Fibroblast of skin of left quadriceps (primary cell): ENCODE measurements at places on chromosomes 7 and 10.

- DNase-seq, result no peak
These were observed 35.6 kb downstream of the ANKMY2 start for GRCh38 chr7:16609842-16610450.

DNA sequence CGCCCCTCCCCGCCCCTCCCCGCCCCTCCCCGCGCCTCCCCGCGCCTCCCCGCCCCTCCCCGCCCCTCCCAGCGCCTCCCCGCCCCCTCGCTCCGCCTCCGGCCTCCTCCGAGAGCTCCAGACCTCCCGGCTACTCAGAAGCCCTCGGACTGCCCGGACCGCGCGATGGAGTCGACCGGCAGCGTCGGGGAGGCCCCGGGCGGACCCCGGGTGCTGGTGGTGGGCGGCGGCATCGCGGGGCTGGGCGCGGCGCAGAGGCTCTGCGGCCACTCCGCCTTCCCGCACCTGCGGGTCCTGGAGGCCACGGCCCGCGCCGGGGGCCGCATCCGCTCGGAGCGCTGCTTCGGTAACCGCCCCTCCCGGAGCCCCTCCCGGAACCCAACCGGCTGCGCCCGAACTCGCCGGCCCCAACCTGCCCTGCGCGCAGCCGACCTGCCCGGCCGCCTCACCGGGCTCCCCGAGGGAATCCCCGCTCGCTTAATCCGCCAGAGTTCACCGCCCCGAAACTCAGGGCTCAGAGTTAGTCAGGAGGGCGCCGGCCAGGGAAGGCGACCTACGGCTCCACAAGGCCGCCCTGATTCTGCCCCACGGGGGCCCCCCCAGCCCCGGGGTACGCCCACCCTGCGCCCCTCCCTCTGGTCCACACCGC is at the start of gene PAOX:
TSS of gene PAOX (plus strand) at position 111 of the 649 bp plus-strand sequence. CDS start at position 166, 55 bp downstream.
- no peak for DNase-seq

DNA sequence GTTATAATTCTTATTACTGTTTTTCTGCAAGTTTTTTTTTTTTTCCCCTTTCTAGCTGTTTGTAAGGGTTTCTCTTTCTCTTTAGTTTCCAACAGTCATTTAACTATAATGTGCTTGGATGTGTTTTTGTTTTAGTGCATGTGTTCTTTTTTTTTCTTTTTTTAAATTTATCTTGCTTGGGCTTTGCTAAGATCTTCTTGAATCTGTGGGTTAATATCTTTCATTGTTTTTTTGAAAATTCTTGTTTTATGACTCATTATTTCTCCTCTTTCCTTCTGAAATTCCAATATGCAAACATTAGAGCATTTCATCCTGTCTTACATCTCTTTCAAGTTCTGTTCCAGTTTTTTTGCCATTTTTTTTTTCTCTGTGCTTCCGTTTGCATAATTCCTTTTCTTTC is 5.7 kb upstream of the HK1 start:
- DNase-seq, result no peak

DNA sequence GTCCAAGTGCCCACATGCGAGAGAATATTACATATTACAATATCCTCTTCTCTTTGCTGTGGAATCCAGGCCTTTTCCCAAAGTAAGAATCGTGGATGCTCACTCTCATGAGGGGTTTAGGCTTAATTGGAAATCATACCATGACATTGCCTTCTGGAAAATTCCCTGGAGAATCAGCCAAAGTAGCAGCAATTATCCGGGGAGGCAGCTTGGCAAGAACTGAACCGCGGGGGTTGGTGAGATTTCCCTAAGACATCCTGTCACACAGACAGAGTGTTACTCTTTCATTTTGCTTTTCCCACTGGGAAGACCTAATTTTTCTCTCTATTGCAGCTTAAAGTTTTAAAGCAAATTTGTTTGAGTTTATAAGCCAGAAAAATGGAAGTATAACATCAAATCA is 463.6 kb upstream of the DPP6 start:
- no peak for DNase-seq

DNA sequence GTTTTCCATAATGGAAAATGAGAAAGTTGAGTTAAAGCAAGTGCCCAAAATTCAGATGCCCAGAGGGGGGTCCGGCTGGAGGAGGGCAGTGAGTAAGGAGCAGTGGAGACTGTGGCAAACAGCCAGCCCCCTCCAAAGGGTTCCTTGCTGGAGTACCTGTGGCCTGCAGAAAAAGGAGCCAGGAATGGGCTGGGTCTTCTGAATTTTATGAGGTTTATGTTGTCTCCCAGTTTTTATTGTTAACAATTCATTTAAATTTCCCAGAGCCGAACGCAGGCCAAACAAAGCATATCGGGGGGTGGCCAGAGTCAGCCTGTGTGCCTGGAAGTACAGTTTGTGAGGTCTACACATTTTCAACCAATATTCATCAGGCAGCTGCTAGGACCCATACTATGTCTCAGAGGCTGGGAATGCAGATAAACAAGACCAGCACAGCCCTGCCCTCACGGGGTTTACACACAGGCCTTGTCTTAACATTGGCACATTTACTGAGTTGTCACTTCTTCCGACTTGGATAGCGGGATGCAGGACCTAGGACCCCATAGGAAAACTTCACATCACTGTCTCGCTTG is 12.9 kb upstream of the CSGALNACT2 start:
- DNase-seq, result no peak
